ENCODE measurements at places on chromosomes 3 and 15.

- DNase-seq: no peak
Measured at GRCh38 chr3:12400616-12401194, 83.6 kb upstream of the TSEN2 start.

DNA sequence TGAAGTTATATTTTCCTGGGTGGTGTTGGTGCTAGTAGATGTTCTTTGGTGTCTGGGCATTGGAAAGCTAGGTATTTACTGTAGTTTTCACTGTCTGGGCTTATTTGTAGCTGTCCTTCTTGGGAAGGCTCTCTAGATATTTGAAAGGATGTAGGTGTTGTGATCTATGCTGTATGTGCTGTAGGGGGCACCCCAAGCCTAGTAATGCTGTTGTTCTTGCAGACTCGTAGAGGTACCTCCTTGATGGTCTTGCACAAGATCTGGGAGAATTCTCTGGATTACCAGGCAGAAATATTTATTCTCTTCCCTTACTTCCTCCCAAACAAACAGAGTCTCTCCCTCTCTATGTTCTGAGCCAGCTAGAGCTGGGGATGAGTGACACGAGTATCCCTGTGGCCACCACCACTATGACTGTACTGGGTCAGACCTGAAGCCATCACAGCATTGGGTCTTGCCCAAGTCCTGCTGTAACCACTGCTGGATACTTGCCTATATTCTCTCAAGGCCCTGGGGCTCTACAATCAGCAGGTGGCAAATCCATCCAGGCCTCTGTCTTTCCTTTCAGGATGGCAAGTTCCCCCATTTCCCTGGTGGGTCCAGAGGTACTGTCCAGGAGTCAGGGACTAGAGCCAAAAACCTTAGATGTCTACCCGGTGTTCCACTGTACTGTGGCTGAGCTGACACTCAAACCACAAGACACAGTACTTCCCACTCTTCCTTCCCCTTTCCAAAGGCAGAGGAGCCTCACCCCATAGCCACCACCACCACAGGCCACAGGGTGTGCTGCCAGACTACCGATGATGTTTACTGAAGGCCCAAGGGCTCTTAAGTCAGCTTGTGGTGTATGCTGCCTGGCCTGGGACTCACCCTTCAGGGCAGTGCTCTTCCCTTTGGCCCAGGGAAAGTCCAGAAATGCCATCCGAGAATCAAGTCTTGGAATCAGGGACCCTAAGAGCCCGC is 195.2 kb upstream of the DPPA4 start:
- DNase-seq: peak; percentile 33

DNA sequence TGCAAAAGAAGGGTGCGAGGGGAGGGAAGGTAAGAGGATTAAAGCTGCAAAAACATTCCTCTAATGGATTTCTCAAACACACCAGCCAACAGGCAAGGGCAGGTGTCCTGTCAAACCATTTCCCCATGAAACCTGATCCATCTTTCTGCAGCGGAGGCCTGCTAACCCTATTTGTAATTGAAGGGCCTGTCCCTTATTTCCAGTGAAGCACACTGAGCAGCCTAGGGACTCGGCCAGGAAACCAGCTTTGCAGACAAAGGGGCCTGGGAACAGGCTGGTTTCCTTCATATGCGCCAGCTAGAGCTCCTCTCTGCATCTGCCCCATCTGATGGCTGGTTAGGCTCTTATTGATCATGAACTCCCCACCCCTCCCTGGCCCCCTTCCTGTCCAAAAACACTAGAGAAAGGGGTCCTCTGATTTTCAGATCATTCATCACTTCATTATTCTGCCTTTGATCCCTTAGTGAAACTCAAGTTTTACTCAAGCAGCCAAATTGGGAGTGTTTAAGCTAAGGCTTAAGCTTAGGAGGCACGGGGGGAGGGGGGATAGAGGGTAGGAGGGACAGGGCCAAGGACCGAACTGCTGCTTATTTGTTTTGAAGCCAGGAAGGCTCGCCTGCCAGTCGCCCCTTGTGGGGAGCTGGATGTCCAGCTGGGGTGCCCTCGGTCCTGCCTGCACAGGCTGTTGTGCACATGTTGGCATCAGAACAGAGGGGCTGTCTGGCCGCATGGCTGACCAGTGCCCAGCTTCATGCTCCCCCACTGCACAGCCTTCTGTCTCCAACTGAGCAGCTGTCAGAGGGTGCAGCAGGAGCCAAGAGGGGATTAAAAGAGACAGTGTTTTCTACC is 53.1 kb downstream of the BOC start:
- no peak for DNase-seq

DNA sequence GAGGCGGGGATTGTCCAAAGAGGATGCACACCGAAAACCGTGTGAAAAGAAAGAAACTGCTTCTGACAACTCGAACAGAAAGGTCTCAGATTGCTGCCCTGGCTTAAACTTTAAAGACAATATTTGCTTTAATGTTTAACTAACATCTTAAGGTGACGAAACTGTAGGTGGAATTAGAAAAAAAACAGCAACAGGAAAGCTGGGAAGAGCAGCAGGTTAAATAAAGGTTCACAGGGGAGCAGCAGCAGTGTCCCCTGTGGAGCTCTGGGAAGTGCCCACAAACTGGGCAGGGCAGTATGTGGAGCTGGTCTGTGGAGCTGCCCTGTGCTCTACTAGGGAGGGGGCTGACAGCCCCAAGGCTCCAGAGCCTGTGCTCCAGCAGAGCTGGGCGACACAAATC is 25.4 kb downstream of the RUVBL1 start:
- no peak for DNase-seq

DNA sequence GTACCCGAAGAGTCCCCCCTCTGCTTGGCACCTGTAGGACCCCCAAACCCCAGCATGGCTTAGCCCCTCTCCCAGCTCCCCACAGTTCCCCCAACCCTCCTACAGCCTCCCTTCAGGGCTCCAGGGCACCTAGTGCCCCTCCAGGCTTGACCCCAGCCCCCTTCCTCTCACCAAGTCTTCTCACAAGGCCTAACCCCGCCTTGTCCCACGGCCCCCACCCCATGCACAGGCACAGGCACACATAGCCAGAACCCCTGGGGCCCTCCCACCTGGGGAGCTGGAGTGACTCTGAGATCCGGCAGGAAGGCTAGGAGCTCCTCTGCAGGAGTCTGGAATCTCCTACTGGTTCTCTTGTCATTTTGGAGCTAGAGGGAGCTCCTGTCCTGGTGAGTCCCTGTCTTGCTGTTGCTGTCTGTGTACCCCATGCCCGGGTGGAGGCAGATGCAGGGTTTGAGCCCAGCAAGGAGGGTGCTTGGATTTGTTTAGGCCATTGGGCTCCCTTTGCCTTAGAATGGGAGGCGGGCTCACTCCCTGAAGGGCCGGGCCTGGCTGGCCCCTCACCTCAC is 39.6 kb downstream of the KLF13 start:
- DNase-seq: no peak

GRCh38 chr15:74635228-74635627 is 19.6 kb downstream of the CLK3 start:
- peak; percentile 78 for DNase-seq

DNA sequence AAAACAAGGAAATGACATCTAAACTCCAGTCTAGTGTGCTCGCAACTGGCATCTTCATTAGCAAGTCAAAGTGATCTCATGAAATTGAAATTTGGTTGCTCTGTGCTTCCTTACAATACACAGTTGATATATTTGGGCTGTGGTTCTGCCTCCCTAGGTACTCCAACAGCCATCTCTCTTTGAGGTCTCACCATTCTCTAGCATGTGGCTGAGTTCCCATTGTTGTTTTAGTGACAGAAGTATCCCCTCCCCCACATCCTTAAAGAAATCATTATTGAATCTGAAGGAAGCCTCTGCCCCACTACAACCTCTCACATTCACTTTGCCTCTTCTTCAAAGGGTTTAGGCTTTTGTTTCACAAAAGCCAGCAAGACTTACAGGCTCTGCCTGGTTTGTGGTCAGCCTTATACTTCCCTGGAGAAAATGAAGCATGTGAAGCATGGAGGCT is 516.5 kb downstream of the NLGN1 start:
- DNase-seq: no peak

DNA sequence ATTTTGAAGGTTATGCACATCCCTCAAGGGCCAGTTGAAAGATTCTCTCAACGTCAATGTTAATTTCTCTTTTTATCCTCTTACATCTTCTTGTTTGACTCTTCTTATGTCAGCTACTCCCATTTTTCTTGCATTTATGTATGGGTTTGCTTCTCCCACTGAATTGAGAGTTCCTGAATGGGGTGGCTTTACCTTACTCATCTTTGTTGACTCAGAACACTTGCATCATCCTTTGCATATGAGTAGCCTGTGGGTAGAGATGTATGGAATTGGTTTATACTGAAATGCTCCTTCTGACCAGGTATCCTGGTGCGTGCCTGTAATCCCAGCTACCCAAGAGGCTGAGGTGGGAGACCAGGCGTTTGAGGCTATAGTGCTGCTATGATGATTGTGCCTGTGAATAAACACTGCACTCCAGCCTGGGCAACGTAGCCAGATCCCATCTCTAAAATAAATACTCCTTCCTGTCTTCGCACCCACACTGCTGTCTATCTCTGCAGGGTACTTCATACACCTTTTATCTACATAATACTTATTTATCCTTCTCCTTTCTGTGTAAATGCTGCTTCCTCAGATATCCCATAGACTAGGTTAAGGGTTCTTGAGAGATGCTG is 123.6 kb upstream of the DPH6 start:
- DNase-seq: no peak

DNA sequence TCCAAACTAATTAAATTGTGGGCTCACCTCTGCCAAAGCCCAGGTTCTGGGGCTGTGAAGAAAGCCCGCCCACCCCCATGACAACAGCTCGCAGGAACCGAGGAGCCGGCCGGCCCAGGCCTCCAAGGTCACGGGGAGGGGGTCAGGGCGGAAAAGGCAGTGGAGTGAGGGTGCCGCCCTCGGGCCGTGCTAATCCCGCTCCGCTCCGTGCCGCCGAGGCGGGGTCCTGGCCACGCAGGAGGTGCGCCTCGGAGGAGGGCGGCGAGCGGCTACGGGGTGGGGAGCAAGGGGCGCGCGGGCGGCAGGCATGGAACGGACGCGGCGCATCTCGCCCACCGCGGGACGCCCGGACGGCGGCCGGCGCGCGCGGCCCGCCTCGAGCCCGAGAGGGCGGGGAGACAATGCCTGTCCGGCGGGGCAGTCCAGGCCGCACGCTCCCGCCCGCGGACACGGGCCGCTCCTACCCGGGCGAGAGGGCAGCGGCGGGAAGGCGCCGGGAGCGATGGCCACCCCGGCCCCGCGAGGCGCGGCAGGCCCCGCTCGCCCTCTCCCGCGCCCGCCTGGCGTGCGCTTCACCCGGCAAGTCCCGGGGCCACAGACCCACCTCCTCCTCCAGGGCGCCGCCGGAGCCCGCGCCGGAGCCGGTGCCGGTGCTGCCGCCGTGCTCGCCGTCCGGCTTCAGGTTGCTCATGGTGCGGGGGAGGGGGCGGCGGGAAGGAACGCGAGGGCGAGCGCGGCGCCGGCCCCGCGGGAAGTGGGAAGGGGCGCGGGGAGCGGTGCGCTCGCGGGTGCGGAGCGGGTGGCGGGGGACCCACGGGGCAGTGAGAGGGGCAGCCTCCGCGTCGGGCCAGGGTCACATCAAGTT is 528 bp downstream of the RBPMS2 start:
- peak; percentile 30 for DNase-seq

DNA sequence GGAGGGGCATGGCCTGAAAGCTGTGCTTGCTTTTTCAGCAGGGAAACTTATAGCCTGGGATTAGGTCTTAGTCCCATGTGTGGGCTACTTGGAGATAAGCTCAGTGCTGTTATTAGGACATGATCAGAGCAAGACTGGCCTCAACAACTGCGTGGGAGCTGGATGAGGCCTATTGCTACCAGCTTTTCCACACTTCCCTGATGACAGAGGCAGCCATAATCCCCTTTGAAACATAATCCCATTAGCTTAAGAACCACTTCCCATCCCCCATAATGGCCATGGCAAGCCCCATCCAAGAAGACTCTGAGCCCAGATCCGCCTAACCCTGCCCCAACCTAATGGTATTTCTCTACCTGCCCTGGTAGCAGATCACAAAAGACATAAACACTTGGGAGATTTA is 26.6 kb upstream of the GK5 start:
- DNase-seq: no peak

DNA sequence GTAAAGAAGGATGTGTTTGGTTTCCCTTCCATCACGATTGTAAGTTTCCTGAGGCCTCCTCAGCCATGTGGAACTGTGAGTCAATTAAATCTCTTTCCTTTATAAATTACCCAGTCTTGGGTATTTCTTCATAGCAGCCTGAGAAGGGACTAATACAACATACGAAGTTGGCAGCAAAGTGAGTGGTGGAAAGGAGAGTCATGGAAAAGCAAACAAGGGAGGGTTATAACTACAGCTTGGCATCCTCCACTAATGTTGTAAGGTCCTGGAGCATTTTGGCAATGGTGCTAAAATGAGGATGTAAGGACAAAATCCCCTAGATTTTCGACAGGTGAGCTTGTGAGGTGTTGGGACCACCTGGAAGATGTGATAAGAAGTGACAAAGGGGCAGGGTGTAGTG is 5.8 kb upstream of the TMEM41A start:
- DNase-seq: no peak

DNA sequence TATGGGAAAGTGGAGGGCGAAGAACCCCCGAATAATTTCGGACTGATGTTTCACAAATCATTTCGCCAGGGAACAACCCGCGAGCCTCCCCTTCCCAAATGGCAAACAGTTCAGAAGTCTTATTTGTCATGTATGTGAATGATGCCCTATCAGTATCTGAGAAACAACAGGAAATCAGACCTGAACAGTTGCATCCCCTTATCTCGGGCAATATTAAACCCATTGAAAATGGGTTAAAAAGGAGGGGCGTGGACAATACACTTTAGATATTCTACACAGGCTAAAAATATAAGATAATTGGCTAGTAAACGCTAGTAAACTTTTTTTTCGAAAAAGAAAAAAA is 1003.3 kb upstream of the NR2F2 start:
- DNase-seq: no peak

DNA sequence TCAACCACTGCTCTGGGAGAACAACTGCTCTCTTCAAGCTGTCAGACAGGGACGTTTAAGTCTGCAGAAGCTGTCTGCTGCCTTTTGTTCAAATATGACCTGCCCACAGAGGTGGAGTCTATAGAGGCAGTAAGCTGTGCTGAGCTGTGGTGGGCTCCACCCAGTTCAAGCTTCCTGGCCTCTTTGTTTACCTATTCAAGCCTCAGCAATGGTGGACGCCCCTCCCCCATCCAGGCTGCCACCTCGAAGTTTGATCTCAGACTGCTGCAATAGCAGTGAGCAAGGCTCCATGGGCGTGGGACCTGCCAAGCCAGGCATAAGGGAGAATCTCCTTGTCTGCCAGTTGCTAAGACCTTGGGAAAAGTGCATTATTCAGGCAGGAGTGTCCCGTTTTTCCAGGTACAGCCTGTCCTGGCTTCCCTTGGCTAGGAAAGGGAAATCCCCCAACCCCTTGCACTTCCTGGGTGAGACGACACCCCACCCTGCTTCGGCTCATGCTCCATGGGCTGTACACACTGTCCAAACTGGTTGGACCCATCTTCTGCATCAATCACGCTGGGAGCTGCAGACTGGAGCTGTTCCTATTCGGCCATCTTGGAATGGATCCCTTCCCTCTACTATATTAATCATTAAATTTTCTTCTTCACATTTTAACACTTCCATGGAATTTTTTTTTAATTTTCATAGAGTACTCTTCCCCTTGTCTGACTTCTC is 167.0 kb upstream of the UBE2E2 start:
- DNase-seq: no peak
